Left ventricle myocardium inferior (tissue), 1 donor: ENCODE measurements at places on chromosomes 1 and 21.

- H3K27me3 ChIP-seq: no peaks in the 10 kb centered on the region
- no peaks in the 10 kb centered on the region for H3K4me1 ChIP-seq
- H3K4me3 ChIP-seq: no peak overlapping the region
- DNase-seq: no peak
- H3K27ac ChIP-seq: no peak overlapping the region
- no peaks in the 10 kb centered on the region for H3K36me3 ChIP-seq
These were observed 90.8 kb downstream of the UCHL5 start for GRCh38 chr1:192968323-192968722.

DNA sequence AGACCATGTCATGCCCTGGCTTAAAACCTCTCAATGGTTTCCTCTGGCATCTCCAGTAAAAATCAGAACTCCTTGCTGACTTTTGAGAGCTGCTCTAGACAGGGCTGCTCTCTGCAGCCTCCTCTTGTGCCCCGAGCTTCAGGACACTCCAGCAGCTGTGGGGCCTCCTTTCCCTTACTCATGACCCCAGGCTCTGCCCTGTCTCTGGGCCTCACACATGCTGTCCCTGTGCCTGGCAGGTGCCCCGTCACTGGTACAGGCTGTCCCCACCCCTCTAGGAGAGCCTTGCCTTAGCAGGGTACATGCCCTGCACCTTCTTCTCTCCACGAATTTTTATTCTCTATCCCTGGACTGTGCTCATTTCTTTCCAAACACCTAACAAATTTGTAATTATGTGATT is 43.2 kb downstream of the HIVEP3 start:
- peak; percentile 39 for DNase-seq
- H3K27me3 ChIP-seq: no peaks in the 10 kb centered on the region
- no peak overlapping the region for H3K4me3 ChIP-seq

GRCh38 chr1:198168227-198168626 is 11.4 kb downstream of the NEK7 start:
- peaks cover 99% of the 10 kb centered on the region for H3K4me1 ChIP-seq
- no peaks in the 10 kb centered on the region for H3K36me3 ChIP-seq
- peak overlapping the region; percentile 22 for H3K4me3 ChIP-seq

- H3K36me3 ChIP-seq: no peaks in the 10 kb centered on the region
- H3K27ac ChIP-seq: no peak overlapping the region
- no peak overlapping the region for H3K4me3 ChIP-seq
- peaks cover 16% of the 10 kb centered on the region for H3K4me1 ChIP-seq
- no peaks in the 10 kb centered on the region for H3K27me3 ChIP-seq
- no peak for DNase-seq
These were observed 182.0 kb downstream of the PCP4 start for GRCh38 chr21:40049031-40049930.

- H3K4me3 ChIP-seq: no peak overlapping the region
- peaks cover 11% of the 10 kb centered on the region for H3K36me3 ChIP-seq
- H3K27ac ChIP-seq: no peak overlapping the region
- DNase-seq: no peak
These were observed 217.2 kb downstream of the RPS6KC1 start for GRCh38 chr1:213268221-213268620.

DNA sequence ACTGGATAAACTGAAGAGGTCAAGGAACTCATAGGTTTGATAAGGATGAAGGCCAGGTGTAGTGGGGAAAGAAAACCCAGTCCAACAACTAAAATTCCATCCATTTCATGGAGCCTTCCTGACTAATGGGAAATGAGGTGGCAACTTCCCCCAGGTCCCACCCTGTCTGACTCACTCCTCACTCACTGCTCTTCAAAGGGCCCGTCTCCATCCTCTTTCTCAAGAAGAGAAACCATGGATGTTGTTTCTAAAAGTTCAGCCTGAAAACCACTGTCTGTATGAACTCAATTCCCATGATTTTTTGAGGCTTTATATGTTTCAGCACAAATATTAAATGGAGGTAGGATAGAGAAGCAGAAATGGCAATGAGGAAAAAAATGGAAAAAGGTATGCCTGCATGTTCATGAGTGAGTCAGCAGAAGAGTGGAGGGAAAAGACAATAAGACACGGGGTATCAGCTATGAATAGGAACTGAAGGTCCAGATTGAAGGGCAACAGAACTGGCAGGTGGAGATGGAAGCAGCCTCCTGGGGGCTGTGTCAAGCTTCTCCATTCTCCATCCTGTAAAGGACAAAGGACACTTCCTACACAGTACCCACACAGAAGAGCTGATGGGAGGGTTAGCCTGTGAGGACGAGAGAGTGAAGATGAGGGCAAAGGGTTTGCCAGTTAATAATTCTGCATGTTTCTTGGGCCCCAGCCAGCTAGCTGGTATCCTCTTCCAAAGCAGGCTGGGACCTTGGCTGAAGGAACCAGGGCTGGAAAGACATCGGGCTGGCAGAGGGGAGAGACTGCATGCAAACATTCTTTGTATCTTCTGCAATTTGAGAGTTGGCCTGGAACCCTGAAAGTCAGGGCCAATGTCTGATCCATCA is 5.5 kb upstream of the ELOVL1 start:
- H3K27ac ChIP-seq: peak overlapping the region; percentile 58
- H3K4me3 ChIP-seq: no peak overlapping the region
- H3K36me3 ChIP-seq: no peaks in the 10 kb centered on the region
- H3K27me3 ChIP-seq: no peaks in the 10 kb centered on the region
- peak; percentile 29 for DNase-seq

DNA sequence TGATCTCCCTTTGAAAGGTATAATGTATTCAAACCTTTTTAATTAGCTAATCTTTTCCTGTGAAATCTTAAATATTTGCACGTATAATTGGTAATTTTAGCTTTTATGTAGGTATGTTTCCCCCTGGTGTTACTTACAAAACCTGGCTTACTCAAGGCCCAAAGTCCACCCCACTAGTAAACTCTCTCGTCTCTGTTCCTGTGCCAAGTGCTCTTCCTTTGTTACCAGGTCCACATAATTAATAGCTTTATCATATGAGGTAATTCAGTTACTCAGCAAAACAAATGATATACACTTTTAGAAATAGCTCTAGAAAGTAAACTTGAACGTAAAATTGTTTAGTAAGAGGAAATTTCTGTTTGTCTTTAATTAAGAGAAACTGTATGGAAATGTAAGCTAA is 36.7 kb downstream of the NFIA start:
- peaks cover 94% of the 10 kb centered on the region for H3K4me1 ChIP-seq
- no peak overlapping the region for H3K4me3 ChIP-seq
- DNase-seq: no peak
- peak overlapping the region; percentile 83 for H3K27ac ChIP-seq

DNA sequence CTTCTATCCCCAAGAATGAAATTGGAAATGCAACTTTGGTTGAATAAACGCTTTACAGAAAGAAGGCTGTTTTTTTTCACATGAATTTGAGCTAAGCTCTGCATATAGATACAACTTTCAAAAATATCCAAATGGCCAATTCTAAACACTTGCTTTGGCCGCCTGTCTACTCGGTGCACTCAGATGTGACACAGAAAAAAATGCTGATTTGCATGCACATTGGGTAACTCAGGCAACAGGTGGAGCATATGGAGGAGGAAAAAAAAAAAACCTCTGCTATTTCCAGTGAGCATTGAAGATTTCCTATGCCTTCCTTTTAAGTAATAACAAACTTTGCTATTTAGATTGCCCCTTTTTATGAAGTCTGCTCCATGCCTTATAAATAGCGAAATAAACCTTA is 262.5 kb downstream of the GRIK1 start:
- no peak overlapping the region for H3K4me3 ChIP-seq
- no peak for DNase-seq
- H3K27ac ChIP-seq: no peak overlapping the region
- no peaks in the 10 kb centered on the region for H3K27me3 ChIP-seq

DNA sequence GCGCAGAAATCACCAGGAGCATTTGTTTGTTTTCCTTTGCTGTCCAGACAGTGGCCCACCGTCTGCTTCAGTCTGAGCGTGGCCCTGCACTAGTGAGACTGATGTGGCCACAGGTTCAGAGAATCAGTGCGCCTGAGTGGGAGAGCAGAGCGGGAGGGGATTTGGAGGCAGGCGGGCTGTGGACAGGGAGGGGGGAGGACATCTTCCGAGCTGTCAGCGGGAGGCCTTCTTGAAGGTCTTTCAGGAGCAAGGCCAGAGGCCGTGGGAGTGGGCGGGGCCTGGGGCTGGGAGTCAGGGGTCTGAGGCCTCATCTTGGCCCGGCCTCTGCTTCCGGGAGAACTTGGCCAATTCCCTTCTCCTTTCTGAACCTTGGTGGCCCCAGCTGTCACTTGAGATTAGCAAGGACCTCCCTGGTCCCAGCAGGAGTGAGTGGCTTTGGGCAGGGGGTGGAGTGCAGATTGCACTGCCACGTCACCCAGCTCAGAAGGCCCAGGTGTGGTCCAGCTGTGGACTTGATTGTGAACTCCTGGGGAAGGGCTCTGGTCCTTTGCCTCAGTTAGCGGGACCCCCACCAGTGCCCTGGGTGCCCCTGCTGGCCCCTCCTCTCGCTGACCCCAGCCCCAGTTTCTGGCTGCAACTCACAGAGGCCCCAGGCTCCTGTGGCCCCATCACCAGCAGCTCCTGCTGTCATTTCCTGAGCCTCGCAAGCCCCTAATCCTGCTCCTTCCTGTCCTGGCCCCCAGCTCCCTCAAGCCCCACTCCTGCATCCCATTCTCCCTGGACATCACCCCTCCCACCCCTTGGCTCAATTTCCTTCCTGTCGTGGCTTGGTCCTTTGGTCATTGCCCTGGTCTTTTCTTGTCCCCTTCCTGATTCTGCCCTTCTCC is 8.4 kb downstream of the TNFRSF1B start:
- H3K4me1 ChIP-seq: peaks cover 99% of the 10 kb centered on the region
- peak overlapping the region; percentile 4 for H3K4me3 ChIP-seq
- peaks cover 14% of the 10 kb centered on the region for H3K27me3 ChIP-seq

- no peaks in the 10 kb centered on the region for H3K27me3 ChIP-seq
- no peak for DNase-seq
- H3K4me3 ChIP-seq: no peak overlapping the region
These were observed 91.3 kb upstream of the HNRNPU start for GRCh38 chr1:244955661-244956060.

DNA sequence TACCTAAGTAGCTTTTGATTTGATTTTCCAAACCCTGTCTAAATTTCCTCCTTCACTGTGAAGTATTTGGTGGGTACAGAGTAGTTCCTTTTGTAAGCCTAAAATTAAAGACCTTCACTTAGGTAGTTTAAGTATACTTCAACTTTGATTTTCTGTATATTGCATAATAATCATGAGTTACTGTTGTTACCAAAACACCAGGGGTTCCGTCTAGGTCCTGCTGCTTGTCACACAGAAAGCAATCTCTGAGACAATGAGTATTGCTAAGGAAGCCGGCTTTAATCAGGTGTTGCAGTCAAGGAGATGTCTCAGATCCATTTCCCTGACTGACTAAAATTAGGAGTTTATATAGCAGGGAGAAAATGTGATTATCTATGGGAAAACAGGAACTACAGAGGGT is 15.3 kb downstream of the RPS6KC1 start:
- no peaks in the 10 kb centered on the region for H3K27me3 ChIP-seq
- no peaks in the 10 kb centered on the region for H3K36me3 ChIP-seq
- peaks cover 13% of the 10 kb centered on the region for H3K4me1 ChIP-seq

- DNase-seq: no peak
- H3K27ac ChIP-seq: no peak overlapping the region
- H3K4me1 ChIP-seq: no peaks in the 10 kb centered on the region
- H3K27me3 ChIP-seq: no peaks in the 10 kb centered on the region
- no peaks in the 10 kb centered on the region for H3K36me3 ChIP-seq
These were observed 222.6 kb upstream of the BEND5 start for GRCh38 chr1:48999321-48999720.

DNA sequence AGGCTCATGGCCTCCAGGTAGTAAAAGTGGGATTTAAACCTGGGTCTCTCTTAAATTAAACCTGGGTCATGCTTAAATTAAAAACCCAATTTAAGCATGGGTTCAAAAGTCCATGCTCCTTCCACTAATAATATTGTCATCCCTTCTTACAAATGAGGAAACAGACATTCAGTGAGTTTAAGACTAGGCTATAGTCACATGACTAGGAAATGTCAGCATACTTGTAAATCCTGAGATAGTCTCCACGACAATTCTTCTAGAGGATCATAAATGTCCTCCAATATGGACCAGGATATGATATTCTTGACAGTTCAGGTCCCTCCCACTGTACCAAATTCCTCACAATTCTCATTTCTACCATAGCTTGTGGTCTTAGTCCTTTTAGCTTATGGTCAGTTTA is 10.5 kb upstream of the IGFN1 start:
- no peak overlapping the region for H3K27ac ChIP-seq
- no peaks in the 10 kb centered on the region for H3K36me3 ChIP-seq
- H3K27me3 ChIP-seq: peaks cover 34% of the 10 kb centered on the region
- H3K4me1 ChIP-seq: no peaks in the 10 kb centered on the region
- no peak overlapping the region for H3K4me3 ChIP-seq
- DNase-seq: no peak

GRCh38 chr1:50497007-50497406 is 73.8 kb upstream of the DMRTA2 start:
- DNase-seq: no peak
- no peaks in the 10 kb centered on the region for H3K4me1 ChIP-seq
- no peaks in the 10 kb centered on the region for H3K27me3 ChIP-seq
- no peak overlapping the region for H3K4me3 ChIP-seq
- peaks cover 27% of the 10 kb centered on the region for H3K36me3 ChIP-seq
- H3K27ac ChIP-seq: no peak overlapping the region

GRCh38 chr1:208615371-208615770 is 371.2 kb upstream of the PLXNA2 start:
- H3K4me3 ChIP-seq: no peak overlapping the region
- no peak for DNase-seq
- H3K36me3 ChIP-seq: no peaks in the 10 kb centered on the region
- H3K27me3 ChIP-seq: no peaks in the 10 kb centered on the region

GRCh38 chr1:59361766-59362165 is 64.9 kb downstream of the FGGY start:
- no peaks in the 10 kb centered on the region for H3K36me3 ChIP-seq
- peak overlapping the region; percentile 10 for H3K27ac ChIP-seq
- peaks cover 9% of the 10 kb centered on the region for H3K4me1 ChIP-seq
- H3K4me3 ChIP-seq: no peak overlapping the region

- H3K4me3 ChIP-seq: no peak overlapping the region
- peaks cover 24% of the 10 kb centered on the region for H3K4me1 ChIP-seq
- H3K27me3 ChIP-seq: no peaks in the 10 kb centered on the region
These were observed 29.1 kb upstream of the GRHL3 start for GRCh38 chr1:24289937-24290595.

- no peaks in the 10 kb centered on the region for H3K27me3 ChIP-seq
- no peak overlapping the region for H3K27ac ChIP-seq
- no peak overlapping the region for H3K4me3 ChIP-seq
- H3K4me1 ChIP-seq: peaks cover 8% of the 10 kb centered on the region
- no peaks in the 10 kb centered on the region for H3K36me3 ChIP-seq
- DNase-seq: no peak
These were observed 46.9 kb downstream of the IL23R start for GRCh38 chr1:67213164-67213563.
